ENCODE measurements at places on chromosomes 13 and 19.

GRCh38 chr13:106526738-106527444 is 8.6 kb downstream of the EFNB2 start:
- H3K36me3 ChIP-seq: no peaks in the 10 kb centered on the region
- H3K4me3 ChIP-seq: no peak overlapping the region
- H3K4me1 ChIP-seq: peaks cover 7% of the 10 kb centered on the region
- no peak for DNase-seq
- H3K27me3 ChIP-seq: no peaks in the 10 kb centered on the region
- no peak overlapping the region for H3K27ac ChIP-seq

- no peaks in the 10 kb centered on the region for H3K4me1 ChIP-seq
- H3K27me3 ChIP-seq: no peaks in the 10 kb centered on the region
- no peak overlapping the region for H3K27ac ChIP-seq
- H3K4me3 ChIP-seq: no peak overlapping the region
Observed at GRCh38 chr13:28204690-28205443, 66.5 kb downstream of the PAN3 start.

DNA sequence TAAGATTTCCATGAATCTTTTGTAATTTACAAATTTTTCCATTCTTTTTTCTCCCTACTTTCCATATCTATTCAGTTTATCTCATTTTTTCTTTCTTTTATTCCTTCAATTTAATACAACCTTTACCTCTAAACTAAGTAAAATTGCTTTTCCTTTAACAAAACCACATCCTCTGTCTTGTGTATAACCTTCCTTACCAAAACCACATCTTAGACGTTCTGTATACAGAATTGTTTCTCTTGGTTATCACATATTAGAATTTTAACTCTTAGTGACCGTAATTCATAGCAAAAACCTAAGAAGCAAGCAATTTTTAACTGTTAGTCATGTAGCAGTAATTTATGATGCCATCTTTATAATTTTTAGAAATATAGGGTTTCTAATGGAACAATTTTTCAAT is 15.0 kb downstream of the PPP5C start:
- no peak overlapping the region for H3K4me3 ChIP-seq
- no peaks in the 10 kb centered on the region for H3K4me1 ChIP-seq
- H3K36me3 ChIP-seq: no peaks in the 10 kb centered on the region
- H3K27ac ChIP-seq: no peak overlapping the region

GRCh38 chr19:56848166-56848565 is 7.6 kb upstream of the PEG3 start:
- no peaks in the 10 kb centered on the region for H3K27me3 ChIP-seq
- H3K27ac ChIP-seq: no peak overlapping the region
- DNase-seq: no peak
- no peaks in the 10 kb centered on the region for H3K4me1 ChIP-seq
- no peak overlapping the region for H3K4me3 ChIP-seq

DNA sequence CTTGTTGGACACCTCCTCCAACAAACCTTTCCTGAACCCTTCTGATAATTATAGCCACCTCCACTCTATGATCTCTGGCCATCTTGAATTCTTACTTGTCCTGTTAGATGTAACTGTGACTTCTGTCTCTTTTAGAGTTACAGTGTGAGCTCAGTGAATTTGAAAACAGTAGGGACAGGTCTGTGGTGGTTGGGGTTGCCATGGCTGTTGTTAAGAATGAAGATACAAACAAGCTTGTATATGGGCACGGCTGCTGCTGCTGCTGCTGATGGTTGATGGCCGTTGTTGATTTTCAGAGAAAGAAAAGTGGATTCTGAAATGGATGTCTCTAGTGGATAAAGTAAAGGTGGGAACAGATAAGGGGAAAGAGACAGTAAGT is 101.5 kb downstream of the STARD13 start:
- no peak overlapping the region for H3K27ac ChIP-seq
- no peak overlapping the region for H3K4me3 ChIP-seq
- no peak for DNase-seq
- no peaks in the 10 kb centered on the region for H3K27me3 ChIP-seq
- H3K36me3 ChIP-seq: no peaks in the 10 kb centered on the region

DNA sequence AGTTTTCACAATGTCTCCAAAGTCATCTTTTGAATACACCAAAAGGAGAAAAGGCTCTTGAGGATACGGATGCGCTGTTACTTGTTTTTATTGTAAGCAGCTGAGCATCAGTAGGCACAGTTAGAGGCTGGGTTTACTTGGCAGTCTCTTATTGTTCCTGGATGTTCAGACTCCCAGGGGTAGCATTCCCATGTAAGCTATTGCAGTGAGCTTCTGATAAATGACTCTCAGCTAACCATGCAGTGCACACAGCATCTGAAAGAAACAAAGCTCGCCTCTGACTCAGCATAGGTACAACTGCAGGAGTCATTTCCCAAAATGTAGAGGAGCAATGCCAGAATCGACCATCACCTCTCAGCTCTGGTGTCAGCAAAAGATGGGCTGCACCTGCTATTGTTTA is 84.8 kb downstream of the DCT start:
- no peaks in the 10 kb centered on the region for H3K27me3 ChIP-seq
- H3K36me3 ChIP-seq: no peaks in the 10 kb centered on the region
- DNase-seq: no peak
- H3K4me3 ChIP-seq: no peak overlapping the region

DNA sequence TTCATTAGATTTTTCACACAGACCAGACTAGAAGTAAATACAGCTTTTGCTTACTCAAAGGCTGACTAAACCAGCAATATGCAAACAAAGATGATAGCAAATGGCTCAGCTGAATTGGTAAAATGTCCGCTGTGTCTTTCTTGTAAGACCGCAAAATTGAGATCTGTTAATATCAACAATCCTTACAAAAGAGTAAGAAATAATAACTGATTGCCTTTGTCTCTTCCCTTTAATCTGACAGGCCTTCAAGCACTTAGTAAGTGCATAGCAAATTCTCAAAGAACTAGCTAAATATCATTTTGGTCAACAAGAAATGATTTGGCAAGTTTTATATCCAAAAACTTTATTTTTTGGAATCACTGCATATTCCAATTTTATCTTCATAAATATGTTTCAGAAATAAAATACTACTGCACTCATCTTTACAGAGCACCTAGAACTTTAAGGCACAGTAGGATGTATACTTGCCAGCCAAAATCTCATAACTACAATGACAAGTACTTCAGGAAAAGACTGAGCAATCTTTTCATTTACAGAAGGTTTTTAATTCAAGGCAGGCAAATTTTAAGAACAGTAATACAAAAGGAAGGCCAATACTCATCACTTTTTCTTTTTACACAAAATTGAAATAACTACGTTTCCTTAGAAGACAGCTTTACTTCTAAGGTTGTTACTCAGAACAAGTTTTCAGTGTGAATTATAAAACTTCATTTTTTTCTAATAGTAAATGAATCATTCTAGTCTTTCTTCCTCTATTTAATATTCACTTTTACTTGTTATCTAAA is 1.1 kb downstream of the ELF1 start:
- peaks cover 28% of the 10 kb centered on the region for H3K4me1 ChIP-seq
- H3K36me3 ChIP-seq: no peaks in the 10 kb centered on the region
- DNase-seq: no peak
- H3K4me3 ChIP-seq: peak overlapping the region; percentile 30

DNA sequence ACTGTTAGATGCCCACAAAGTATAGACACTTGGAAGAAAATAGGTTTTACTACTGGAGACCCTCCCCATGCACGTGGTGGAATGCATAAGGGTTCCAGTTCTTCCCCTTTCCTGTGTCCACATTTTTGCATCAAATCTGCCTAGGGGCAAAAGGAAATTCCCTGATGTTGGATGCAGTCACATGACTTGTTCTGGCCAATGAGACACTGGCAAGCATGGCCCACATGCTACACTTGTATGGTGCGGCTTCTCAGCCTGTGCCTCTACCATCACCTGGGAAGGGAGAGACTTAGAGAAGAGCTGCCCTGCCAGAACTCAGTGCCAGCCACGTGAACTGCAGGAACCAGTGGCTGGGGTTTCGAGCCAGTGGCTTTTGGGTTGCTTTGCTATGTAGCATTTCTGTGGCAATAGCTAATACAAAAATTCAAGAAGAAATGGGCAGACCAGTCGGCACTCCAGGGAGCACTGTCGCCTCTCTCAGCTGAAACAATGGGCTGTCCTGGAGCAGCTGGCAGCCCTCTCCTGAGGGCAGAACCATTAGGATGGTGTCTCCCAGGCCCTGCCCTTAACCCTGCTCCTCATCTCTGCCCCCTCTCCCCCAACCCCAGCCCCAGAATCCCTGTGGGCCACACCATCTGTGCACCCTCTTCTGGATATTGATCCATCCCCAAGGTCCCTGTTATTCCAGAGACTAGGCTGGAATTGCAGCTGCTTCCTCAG is 634.0 kb downstream of the UQCRFS1 start:
- DNase-seq: no peak
- no peaks in the 10 kb centered on the region for H3K27me3 ChIP-seq
- no peak overlapping the region for H3K4me3 ChIP-seq
- H3K27ac ChIP-seq: no peak overlapping the region

DNA sequence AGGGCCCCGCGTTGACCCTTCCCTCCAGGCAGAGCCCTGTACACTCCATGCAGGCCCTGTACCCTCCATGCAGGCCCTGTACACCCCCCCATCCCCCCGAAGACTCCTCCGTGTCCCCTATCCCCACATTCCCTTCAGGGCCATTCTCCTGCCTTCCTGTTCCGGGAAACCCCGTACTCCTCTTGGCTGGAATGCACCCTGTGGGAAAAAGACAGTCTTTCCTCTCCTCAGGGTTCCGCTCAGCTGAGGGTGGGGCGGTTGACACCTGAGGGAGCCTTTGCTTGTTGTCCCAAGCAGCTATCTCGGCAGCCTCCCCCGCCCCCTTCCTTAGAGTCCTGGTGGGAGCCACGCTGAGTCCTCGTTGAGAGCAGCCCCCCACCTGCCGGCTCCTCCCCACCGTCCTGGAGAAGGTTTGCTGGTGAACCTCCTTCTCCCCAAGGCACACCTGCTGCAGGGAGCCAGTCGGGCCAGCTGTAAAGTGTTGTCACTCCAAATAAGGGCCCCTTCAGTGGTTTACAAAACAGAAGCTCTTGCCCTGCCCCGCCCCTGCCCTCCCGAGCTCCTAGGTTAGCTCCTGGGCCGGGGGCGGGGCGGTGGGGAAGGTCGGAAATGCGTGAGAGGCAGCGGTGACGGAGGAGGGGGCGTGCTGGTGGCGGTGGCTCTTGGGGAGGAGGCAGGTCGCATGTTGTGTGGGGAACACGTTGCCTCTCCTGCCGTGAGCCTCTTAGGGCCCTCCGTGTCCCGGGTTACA is 1.5 kb downstream of the GNA11 start:
- peak overlapping the region; percentile 70 for H3K4me3 ChIP-seq
- H3K27me3 ChIP-seq: no peaks in the 10 kb centered on the region
- no peaks in the 10 kb centered on the region for H3K36me3 ChIP-seq
- peaks cover 11% of the 10 kb centered on the region for H3K4me1 ChIP-seq
- H3K27ac ChIP-seq: peak overlapping the region; percentile 66
- no peak for DNase-seq

- no peak overlapping the region for H3K4me3 ChIP-seq
- DNase-seq: no peak
- H3K27ac ChIP-seq: no peak overlapping the region
- H3K4me1 ChIP-seq: no peaks in the 10 kb centered on the region
Observed at GRCh38 chr13:41040584-41041334, 20.6 kb upstream of the WBP4 start.

DNA sequence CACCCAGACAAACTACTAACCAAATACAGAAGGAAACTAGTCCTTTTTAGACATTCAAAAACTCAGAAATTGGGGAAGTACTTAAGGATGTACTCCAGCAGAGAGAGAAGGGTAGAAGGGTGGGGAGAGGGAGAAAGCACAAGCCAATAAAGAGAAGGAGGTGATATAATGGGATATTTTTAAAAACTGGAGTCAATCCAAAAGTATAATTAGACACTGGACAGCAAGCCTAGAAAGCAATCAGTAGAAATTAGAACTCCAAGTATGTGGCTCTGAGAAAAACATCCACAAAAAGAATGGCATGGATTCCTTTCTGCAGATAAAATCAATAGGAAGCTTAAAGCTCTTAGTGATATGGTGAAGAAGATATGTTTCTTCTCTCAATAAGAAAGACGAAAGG is 55.8 kb downstream of the PEPD start:
- no peak overlapping the region for H3K4me3 ChIP-seq
- H3K4me1 ChIP-seq: no peaks in the 10 kb centered on the region
- H3K36me3 ChIP-seq: no peaks in the 10 kb centered on the region
- no peak overlapping the region for H3K27ac ChIP-seq

DNA sequence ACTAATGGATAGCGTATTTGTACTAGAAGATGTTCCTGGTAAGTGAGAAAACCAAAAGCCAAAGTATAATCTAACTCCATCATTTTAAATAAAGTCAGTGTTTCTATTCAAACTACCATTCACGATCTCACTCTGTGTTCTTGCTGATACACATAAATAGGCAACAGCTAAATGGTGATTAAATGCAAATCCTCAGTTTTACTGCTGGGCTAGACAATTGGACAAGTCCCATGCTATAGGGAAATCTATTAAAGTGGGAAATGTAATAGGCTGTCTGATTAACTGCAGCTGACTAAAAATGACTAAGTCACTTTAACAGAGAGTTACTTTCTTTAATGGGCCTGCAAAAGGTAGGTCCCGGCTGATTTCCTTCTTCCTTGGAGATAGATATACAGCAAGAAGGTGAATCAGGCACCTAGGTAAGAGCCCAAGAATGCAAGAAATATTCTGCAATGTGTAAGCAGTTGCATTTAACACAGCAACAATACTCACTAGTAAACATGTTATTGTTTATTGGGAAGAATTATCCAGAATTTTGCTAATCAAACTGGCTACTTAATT is 298.4 kb downstream of the SLITRK6 start:
- H3K36me3 ChIP-seq: no peaks in the 10 kb centered on the region
- no peaks in the 10 kb centered on the region for H3K27me3 ChIP-seq
- H3K27ac ChIP-seq: no peak overlapping the region
- no peak for DNase-seq
- H3K4me1 ChIP-seq: no peaks in the 10 kb centered on the region

DNA sequence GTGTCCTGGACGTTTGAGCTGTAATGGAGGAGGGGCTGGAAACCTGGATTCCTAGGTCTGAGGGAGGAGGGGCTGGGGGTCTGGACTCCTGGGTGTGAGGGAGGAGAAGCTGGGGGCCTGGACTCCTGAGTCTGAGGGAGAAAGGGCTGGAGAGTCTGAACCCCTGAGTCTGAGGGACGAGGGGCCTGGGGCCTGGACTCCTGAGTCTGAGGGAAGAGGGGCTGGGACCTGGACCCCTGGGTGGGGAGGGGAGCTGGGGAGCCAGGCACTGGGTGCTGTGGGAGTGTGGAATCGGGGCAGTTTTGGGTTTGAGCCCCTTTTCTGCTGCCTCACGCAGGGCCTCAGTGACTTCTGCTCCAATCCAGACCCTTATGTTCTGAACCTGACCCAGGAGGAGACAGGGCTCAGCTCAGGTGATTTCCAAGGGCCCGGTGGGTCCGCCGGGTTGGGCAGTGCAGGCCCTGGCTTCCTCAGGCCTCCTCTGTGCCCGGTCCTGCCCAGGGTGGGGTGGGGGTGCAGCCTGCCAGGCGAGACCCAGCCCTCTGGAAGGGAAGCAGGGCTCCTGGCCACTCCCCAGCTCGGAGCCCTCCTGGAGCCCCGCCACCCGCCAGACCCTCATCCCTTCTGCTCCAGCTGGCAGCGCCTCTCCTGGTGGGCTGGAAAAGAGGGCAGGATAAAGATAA is 14.4 kb downstream of the TTYH1 start:
- no peak for DNase-seq
- H3K4me3 ChIP-seq: no peak overlapping the region
- H3K36me3 ChIP-seq: no peaks in the 10 kb centered on the region
- no peaks in the 10 kb centered on the region for H3K27me3 ChIP-seq
- no peak overlapping the region for H3K27ac ChIP-seq
- peaks cover 28% of the 10 kb centered on the region for H3K4me1 ChIP-seq

- H3K4me3 ChIP-seq: no peak overlapping the region
- no peaks in the 10 kb centered on the region for H3K4me1 ChIP-seq
- DNase-seq: no peak
- no peak overlapping the region for H3K27ac ChIP-seq
Observed at GRCh38 chr19:1699386-1699785, 47.0 kb upstream of the TCF3 start.
